ENCODE measurements at places on chromosomes 2 and 18. TPM values are rescaled to one million over a fixed set of nuclear protein-coding genes. Genes with fewer than 3 reads are reported as not detected.

DNA sequence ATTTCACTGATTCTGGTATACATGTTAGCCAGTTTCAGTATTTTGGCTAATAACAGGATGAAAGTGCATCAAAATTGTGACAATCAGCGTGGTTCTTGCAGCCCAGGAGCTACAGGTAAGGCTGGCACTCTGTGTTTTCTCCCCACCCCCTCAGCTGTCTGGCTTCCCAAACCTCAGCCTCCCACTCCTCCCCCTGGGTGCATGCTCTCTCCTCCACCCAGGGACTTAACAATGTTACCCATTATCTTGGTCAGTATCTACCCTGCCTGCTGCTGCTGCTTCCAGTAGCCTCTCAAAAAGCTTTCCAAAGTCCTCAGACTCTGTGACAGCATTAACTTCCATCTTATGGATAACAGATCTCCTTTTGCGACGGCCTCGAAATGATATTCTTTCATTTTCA is 41.0 kb downstream of the TRABD2A start:
- peak; percentile 14 for DNase-seq

DNA sequence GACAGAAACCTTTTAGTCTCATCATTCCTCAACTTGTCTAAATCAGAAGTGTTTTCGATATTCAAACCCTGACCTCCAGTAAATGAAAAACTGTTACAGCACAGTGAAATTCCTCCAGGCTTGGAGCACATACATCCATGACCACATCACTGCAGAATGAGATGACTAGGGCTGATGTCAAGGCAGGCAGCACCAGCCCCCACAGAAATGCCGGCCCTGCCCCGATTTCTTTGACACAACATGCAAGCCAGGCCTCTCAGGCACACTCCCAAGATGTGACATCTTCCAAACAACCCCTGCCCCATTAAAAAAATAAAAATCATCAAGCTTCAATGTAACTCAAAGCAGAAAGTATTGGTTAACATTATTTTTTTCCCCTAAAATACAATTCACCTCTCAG is 103.3 kb downstream of the CTAGE1 start:
- no peak for DNase-seq

Gene ACMSD
- total RNA-seq, result not detected

Gene DUSP2
- 6.1 TPM for total RNA-seq

Gene DTNA
- 19.7 TPM for total RNA-seq

DNA sequence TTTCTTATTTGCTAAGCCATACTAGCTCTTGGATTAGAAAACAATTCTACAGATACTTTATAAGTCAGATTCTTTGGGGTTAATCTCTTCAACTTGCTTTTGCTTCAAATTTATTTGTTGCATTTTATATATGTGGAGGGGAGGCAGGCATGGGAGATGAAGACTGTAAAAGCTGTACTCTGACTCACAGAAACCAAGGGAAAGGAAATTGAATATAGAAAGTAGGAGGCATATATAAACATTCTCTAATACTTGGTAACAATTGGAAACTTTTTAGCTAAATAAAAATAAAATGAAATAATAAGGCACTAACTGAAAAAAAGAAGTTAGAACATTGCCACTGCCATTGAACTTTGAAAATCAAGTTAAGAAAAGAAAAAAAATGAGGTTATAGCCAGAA is 21.3 kb downstream of the PLA2R1 start:
- no peak for DNase-seq

Gene KYNU
- 12.0 TPM for total RNA-seq

- DNase-seq, result no peak
Observed at GRCh38 chr2:3575534-3576262, 638 bp downstream of the RPS7 start.

GRCh38 chr2:112001942-112002341 is 53.1 kb upstream of the TMEM87B start:
- no peak for DNase-seq

Gene OTOF
- total RNA-seq, result 0.26 TPM

GRCh38 chr2:170369228-170369627 is 191.3 kb downstream of the MYO3B start:
- DNase-seq, result no peak

Gene FAP
- total RNA-seq, result 24.7 TPM

- no peak for DNase-seq
Observed at GRCh38 chr2:22126106-22126505, 1002.3 kb downstream of the TDRD15 start.

DNA sequence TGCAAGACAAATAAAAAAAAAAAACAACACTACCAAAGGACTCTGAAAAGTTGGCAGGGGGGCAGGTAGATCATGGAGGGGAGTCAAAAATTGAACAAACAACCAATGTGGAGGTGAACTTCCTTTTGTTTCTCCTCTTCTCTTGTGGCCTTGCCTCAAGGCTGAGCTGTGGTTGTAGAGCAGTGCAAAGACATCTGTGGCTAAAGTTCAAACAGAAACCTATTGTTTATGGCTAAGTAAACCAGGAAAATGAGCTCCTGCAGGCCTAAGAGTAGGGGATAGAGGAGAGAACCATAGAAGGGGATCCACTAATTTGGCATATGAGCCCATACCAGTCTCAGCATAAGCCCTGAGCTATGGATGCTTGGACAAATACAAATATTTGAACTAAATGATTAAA is 40.2 kb upstream of the EGR4 start:
- DNase-seq, result no peak

DNA sequence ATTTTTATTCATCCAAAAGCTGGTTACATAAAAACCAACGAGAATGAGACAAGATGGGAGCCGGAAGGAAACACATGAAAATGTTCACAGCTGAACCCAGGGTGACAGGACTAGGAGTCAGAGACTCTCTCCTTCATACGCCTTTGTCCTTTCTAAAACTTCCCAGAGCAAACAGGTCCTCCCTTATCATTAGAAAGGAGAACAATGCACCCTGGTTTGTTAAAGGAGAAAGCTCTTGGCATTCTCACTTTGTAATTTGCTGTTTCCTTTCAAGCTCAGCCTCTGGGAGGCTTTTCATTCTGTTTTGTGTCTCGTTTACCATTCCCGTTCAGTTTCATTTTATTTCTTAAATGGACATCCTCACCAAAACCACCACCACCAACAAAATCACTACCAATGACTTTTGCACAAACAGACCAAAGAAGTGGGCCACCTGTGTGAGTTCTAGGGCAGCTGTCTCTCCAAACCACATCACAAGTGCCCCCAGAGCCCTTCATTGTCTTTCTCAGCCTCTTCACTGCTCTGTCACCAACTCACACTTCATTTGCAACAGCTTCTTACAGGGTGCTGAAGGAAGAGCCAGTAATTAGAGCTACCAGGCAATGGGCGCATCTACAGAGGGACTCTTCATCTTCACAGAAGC is 105.3 kb downstream of the HDAC4 start:
- DNase-seq, result no peak

GRCh38 chr18:36492604-36493329 is 195.3 kb downstream of the FHOD3 start:
- no peak for DNase-seq

Data from mesenteric fat pad (tissue), 1 donor.